GM12865 (cell line): ENCODE measurements at places on chromosomes 13 and 19.

DNA sequence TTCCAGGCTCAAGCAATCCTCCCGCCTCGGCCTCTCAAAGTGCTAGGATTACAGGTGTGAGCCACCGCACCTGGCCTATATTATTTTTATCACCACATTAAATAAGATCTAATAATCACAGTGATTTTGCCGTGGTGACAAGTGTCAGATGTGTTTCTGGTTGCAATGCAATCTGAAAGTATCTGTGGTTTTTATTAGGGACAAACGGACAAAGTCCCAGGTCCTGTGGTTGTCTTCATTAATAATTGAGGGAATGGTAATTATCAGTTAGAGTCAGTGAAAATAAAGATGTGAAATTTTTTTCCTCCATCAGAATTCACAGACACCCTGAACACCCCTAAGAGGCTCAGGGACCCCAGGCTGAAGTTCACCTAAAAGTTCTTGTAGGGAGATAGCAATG lies 1.3 kb upstream of the TICAM1 start:
- DNase-seq = no peak

DNA sequence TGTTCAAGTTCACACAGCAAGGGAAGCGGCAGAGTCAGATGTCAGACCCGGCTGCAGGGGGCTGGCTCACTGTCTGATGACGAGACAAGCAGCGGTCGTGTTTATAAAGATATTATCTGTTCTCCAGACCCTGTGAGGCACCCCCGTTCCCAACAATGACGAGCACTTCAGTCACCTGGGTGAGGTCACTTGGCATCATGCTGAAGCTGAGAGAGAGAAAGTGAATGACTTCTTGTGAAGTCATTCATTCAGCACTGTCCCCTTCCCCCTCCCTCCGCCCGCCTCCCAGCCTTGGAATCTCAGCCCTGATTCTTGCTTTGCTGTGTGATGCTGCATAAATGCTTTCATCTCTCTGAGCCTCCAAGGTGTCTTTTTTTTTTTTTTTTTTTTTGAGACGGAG lies 4.9 kb upstream of the LYPD3 start:
- no peak for DNase-seq

GRCh38 chr19:33796164-33796875 lies at the start of gene KCTD15:
Gene KCTD15, plus strand, starts transcription at chr19:33796870. Its CDS starts 3,585 bp downstream, at chr19:33800455.
- peak; percentile 52 for DNase-seq

DNA sequence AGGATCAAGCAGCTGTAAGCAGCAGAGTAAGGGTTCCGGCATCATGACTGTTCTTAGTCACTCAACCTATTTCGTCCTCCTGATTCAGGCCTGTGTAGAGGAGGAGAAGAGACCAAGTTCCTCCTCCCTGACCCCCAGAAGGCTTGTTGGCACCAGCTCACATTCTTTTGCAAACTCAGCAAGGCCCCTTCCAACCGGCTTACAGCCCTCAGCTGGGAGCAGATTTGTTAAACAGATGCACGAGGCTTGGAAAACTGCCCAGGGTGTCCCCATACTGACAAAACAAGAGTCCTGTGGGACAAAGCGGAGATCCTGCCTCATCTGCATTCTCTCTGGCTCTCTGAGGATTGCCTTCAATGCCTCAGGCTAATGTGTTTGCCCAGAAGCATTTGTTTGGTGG lies 113.2 kb upstream of the SOX21 start:
- no peak for DNase-seq

- DNase-seq = peak; percentile 26
Observed at GRCh38 chr19:16000024-16000663, 51.3 kb downstream of the OR10H4 start.

DNA sequence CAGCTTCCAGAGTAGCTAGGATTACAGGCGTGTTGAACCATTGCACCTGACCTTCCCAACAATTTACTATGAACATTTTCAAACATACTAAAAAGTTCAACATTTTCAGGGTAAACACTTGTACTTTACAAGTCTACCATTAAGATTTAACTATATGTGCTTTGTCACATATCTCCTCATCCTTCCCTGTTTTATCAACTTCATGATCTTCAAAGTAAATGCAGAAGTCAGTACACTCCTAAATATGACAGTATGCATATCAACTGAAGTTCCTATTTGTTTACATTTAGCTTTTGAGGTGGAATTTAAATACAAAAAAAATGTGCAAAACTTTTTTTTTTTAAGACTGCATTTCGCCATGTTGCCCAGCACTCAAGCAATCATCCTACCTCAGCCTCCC lies 18.5 kb downstream of the LNX2 start:
- DNase-seq = no peak

DNA sequence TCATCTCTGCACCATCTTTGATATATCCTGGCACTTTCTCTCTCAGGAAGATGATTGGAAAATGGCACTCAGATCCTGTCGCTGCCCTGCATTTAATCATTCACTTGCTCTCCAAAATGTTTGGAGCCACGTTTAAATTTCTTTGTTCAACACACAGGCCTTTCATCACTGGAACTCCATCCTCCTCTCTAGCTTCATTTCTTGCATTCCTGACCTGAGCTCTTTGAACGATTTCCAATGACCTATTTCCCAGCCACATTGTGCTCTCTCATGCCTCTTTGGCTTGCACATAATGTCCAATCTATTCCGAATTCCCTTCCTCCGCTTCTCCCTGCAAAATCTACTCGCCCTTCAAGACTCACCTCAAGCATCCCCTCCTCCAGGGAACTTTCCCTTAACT lies 287.4 kb upstream of the NBEA start:
- no peak for DNase-seq

- peak; percentile 87 for DNase-seq
Observed at GRCh38 chr19:51602189-51602854, 27.9 kb downstream of the SIGLEC5 start.

GRCh38 chr19:43739439-43740235 lies 15.1 kb downstream of the SMG9 start:
- DNase-seq = no peak

- DNase-seq = no peak
Observed at GRCh38 chr19:30003866-30004265, 61.8 kb downstream of the URI1 start.

DNA sequence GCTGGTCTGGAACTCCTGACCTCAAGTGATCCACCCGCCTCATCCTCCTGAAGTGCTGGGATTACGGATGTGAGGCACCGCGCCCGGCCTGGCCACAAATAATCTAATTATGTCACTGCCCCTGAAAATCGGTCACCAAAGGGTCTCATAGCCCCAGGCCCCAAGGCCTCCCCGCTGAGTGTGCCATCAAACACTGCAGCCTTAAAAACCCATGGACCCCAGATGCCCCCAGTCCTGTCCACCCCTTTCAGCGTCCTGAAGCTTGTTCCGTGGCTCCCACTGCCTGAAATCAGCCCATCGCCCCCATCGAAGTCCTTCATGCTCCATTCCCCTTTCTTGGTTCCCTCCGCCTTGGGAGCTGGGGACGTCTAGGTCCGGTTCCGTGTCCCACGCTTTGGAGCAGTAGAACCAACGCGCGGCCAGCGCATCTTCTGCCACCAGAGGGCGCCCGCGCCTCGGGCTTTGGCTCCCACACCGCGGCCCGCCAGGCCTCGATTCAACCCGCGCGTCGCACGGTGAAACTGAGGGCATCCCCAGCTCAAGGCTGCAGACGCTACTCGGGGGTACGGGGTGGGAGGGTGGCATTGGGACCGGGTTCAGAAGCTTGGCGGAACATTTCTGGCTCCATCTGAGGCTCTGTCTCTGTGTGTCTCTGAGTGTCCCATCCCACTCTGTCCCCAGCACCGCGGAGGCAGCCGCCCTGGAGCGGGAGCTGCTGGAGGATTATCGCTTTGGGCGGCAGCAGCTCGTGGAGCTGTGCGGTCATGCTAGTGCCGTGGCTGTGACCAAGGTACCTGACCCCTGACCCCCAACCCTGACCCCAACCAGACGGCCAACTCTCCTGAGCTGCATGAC lies 3.5 kb downstream of the YJEFN3 start:
- peak; percentile 78 for DNase-seq

DNA sequence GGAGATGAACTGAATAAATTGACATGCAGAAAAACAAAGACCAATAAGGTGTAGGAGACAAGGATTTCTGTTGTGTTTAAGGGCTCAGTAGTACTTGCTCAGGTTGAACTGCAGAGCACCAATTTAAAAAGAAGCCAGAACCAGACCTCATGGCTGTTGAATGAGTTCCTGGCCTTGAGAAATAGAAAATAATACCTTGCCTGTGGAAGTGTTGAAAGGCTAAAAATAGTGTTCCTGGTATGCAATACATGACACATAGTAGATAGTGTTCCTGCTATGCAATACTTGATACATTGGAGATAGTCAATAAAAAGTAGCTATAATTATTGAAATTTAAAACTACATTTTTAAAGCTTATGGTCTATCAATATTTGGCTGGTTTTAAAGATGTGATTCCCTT lies 595.8 kb downstream of the PCDH9 start:
- DNase-seq = no peak

GRCh38 chr13:24192057-24192810 lies 31.7 kb downstream of the SPATA13 start:
- DNase-seq = no peak

GRCh38 chr19:2038284-2039088 lies 12.6 kb downstream of the MKNK2 start:
- DNase-seq = peak; percentile 22

- DNase-seq = no peak
Observed at GRCh38 chr13:63184693-63185092, 1769.0 kb upstream of the PCDH20 start.

DNA sequence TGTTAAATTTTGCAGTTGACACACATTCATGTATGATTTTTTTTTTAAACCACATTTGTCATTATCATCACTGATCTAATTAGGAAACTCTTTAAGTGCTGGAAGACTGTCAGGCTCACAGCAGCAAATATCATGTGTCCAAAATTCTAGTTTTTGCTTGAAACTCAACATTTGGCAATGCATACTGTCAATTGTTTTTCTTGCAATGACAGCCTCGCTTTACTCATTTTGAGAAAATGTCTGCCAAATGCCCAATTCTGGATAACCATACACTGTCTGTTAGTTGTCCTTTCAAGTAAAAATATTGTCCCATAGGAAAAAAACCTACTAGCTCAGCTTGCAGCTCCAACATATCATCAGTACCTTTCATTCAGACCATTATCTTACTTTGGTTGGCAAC lies 523.9 kb upstream of the ARGLU1 start:
- DNase-seq = no peak

GRCh38 chr13:50990065-50990817 lies 80.7 kb downstream of the RNASEH2B start:
- DNase-seq = no peak

DNA sequence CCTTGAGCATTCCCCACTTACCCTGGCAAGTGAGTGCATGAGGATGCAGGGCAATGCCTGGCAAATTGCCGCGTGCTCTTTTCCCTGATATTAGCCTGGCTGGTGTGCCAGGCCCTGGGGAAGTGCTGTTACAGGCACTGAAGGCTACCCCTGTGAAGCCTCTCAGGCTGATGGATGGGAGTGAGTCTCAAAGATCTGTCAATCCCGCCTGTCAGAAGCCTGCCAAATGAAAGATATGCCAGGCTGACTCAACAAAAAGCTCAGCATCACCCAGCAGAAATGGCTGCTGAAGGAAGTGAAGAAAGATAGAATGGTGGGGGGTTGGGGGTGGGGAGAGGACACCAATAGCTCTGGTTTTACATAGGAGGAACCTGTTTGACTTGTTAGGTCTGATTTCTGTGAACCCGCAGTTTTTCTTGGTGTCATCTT lies 112.1 kb downstream of the LACC1 start:
- DNase-seq = no peak

- DNase-seq = no peak
Observed at GRCh38 chr19:19062454-19063182, 1.2 kb upstream of the SLC25A42 start.

- no peak for DNase-seq
Observed at GRCh38 chr13:71643448-71643860, 223.6 kb downstream of the DACH1 start.

DNA sequence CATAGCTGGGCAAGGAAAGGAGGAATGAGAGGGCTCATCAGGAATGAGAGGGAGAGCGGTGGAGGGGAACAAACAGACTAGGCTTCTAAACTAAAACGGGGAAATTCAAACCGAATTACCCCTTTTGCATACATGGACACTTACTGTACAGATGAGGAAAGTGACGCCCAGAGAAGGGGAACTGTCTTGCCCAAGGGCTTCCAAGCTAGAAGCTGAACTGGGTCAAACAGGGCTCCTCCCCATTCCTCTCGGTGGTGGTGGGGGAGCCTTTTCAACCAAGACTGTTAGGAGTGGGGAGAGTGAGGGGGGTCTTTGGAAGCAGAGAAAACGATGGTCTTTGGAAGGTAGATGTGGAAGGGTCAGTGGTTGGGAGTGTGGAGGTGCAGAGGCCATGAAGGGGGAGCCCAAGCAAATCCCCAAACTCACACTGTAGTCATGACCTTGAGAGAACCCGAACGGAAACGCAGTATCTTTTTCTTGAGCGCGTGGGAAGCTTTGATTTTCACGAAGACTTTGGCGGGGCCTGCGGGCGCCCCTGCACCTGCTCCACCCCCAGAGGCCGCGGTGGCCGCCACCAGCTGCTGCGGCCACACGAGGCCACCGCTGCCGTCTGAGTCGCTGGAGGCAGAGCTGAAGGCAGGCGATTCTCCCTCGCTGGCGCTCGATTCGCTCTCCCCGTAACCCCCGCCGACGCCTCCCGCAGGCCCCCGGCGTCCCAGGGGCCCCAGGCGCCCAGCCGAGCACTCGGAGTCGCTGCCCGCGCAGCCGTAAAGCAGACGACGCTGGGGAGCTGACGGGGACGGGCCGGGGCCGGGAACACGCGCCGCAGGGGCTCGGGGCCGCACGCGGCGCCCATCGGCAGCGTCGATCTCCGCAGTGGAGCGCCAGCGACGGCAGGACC lies 12.3 kb upstream of the GNG8 start:
- no peak for DNase-seq

DNA sequence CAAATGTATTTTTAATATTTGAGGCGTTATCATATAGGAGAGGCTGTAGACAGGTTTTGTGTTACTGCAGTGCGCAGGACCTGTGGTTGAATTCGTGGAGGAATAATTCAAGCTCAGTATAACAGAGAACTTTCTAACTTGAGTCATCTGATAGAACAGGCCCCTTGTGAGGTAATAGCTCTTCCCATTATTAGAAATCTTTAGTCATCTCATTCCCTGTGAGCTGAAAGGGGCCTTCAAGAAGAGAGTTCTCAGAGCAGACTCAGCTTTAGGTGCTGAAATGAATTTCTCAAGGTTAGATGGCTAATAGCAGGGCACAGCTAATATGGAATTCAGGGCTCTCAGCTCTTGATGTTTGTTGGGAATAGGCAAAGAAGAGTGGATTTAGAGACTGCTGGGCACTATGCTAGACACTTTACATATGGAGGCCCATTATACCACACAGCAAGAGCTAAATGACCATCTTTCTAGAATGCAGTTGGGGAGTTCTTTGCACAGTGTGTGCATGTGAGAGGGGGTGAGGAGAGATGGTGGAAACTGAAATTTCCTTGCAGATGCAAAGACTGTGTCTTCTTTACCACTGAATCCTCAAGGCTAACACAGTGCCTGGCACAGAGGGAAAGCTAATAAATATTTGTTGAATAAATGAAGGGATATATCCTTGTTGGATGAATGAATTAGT lies 89.5 kb downstream of the DGKH start:
- peak; percentile 38 for DNase-seq

DNA sequence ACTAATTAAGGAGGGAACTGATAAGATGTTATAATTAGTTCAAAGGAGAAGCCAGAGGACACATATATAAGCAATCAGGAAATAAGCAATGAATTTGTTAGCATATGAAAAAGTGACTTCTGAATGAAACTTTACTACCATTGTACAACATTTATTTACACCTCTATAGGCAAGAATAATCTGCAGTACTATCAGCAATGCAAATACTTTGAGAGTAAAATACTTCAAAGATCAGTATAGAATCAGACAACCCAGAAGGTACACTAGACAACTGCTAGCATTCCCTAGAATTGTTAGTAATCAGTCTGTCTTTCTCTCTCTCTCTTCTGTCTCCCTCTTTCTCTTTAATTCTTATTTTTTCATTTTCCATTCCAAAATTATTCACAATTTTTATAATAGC lies 196.8 kb upstream of the ATXN8OS start:
- DNase-seq = no peak
